Amniotic epithelial cell (primary cell): ENCODE measurements at places on chromosomes 2 and 18.

DNA sequence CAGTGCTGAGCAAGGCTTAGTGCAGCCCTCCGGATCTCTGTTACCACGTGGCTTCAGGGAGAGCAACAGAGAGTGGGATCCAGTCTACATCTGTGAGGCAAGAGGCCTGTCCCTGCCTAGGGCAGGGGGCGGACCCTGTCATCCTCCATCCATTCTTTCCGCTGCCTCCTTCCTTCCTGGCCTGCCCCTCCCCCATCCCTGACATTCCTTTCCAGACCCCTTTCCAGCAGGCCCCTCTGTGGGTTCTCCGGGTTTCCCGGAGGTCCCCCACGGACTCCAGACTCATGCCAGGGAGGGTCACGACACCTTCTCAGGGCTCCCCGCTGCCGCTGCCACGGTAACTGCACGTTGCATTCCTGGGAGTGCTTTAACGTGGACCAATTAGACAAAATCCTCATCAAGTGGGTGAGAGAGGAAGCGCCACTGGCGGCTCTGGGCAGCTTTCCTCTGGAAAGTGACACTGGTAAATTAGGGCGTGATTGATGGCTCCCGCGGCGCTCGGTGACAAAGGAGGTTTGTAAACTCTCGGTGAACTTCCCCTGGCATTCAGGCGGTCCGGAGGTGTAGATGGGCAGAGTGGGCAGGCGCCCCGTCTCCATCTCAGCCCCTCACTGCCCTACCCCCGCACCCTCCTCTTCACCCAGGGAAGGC lies 11.4 kb downstream of the ATOH8 start:
- no peak for DNase-seq

GRCh38 chr2:1690056-1690775 lies 54.1 kb downstream of the PXDN start:
- DNase-seq, result peak; percentile 55

- DNase-seq, result peak; percentile 91
Measured at GRCh38 chr2:85312404-85312803, 15.4 kb downstream of the TGOLN2 start.

DNA sequence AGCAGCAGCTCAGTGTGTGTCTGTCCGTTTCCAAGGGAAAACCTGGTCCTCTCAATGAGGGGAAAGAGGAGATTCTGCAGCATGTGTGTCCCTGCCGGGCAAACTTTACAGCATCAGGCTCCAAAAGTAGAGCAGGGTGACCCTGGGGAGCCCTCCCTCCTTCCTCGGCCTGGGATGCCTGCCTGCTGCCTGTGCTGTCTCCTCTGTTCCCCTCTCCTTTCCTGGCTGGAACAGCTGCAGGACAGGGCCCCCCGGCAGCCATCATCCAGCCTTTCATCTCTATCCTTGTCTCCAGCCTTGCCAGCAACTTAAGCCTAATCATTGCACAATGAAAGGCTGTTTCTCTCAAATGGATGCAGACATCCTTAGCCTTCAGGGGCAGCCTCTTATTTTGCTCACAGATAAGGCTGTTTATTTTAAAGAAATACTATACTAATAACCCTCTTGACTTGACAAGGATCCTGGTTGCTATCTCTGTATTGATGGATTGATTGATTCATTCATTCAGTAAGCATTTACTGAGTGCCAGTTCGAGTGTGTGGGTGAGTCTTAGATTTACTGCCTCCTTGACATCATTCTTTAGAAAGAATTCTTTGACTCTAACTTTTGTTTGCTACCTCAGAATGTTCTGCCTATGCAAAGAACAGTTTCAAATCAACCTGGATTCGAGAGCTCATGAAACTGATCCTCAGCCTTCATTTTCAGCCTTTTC lies 40.6 kb upstream of the EDAR start:
- peak; percentile 58 for DNase-seq

DNA sequence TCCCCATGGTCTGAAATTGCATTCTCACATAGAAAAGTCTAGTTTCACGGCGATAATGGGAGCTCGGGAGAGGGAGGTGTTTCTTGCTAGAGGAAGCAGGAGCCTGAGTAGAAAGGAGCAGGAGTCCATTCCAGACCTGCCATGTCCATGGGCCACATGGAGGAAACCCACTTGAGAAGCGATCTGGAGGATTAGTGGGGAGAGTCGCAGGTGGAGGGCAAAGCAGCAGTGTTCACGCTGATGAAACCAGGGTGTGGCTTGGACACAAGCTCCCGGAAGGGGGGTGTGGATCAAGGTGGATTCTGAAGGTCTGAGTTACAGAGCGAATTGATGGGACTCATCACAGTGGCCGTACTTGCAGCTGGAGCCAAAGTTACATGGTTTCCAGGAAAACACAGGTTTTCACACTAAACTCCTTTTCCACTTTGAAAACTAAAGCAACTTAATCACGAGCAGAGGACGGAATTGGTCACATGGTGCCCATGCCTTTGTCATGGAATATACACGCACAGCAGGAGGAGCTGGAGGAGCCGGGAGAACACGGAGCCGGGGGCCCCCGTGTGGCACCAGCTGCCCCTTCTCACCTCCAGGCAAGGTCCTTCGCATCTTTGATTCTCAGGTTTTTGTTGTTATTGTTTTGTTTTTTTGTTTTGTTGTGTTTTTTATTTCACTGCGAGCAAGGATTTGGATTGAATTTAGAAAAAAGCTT lies 255.1 kb upstream of the MYT1L start:
- DNase-seq, result no peak

GRCh38 chr18:8991155-8991554 lies 111.3 kb upstream of the NDUFV2 start:
- DNase-seq, result no peak

GRCh38 chr2:109707281-109708147 lies 86.6 kb upstream of the RGPD5 start:
- DNase-seq, result no peak

GRCh38 chr18:12656938-12657683 lies 796 bp downstream of the SPIRE1 start:
- peak; percentile 29 for DNase-seq

GRCh38 chr18:47244086-47244485 lies 7.4 kb downstream of the SKOR2 start:
- no peak for DNase-seq

- DNase-seq, result no peak
Measured at GRCh38 chr2:75157435-75157834, 41.9 kb downstream of the TACR1 start.

DNA sequence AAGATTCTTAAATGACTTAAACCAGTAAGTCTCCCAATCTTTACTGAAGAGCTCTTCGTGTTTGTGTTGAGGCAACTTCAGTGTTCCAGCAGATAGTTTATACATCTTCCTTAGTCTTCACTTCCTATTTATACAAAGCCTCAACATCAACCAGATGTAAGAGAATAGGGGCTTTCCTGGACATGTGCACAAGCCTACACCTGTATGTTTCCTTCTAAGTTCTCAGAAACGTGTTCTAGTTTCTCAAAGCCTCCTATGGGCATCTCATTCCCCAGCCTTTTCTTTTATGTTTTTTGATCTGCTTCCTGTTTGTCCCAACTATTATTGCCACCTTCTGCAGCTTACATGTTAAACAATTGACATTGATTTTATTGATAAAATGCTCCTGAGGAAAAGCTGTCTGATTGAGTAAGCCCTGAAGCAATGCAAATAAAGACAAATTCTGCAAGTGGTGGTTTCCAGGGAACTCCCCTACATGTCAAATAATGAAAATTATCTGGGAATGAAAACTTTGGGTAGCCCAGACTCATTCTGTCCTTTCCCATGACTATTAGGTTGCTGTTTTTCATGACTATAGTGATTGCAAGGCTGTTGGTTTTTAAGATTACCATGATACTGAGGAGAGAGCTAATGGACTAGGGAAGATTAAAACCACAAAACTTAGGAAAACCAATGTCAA lies 663.3 kb upstream of the ACVR2A start:
- no peak for DNase-seq

- DNase-seq, result peak; percentile 55
Measured at GRCh38 chr2:20015482-20016083, 3.1 kb upstream of the MATN3 start.

DNA sequence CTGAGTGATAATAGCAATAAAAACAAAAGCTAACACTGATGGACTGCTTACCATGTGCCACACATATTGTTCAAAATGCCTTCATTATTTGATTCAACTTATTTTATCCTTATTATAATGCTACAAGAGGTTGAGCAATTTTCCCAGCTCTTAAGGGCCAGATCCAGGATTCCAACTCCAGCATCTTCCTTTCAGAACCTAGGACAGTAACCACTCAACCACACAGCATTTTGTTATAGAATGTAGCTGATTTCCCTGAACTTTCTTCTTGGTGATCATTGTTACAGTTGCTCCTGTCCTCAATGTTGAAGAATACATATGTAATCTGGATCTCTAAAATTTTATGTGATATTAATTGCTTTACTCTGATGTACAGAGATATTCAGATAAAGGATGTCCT lies 341.7 kb downstream of the PIK3C3 start:
- peak; percentile 3 for DNase-seq

GRCh38 chr2:206920310-206920709 lies 19.0 kb upstream of the CPO start:
- DNase-seq, result no peak

DNA sequence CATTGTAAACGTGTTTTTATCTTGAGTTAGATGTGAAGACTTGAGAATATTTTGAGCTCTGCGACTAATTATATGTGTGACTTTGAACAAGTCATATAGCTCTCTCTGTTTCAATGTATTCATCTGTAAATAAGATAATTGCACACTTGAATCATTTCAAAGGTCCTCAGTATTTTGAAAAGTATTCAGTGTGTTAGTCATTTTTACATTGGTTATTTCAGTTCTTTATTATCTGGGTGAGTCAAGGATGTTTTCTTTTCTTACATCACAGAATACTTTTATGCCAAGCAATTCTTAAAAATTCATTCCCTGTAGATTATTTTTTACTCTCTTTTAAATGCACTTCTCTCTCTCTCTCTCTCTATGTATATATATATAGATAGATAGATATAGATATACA lies 1098.0 kb upstream of the ZEB2 start:
- peak; percentile 22 for DNase-seq
